CD4-positive, alpha-beta T cell treated with Interleukin-10 for 1 hour (primary cell): ENCODE measurements at places on chromosomes 12 and 14.

- DNase-seq: no peak
Measured at GRCh38 chr14:76995279-76996035, 33.1 kb downstream of the IRF2BPL start.

GRCh38 chr12:3560295-3560620, 69.3 kb downstream of the PRMT8 start:
- DNase-seq: no peak

- DNase-seq: no peak
Measured at GRCh38 chr12:75820071-75820470, 211.5 kb downstream of the PHLDA1 start.

GRCh38 chr12:11150832-11151231, 16.4 kb upstream of the TAS2R30 start:
- no peak for DNase-seq

DNA sequence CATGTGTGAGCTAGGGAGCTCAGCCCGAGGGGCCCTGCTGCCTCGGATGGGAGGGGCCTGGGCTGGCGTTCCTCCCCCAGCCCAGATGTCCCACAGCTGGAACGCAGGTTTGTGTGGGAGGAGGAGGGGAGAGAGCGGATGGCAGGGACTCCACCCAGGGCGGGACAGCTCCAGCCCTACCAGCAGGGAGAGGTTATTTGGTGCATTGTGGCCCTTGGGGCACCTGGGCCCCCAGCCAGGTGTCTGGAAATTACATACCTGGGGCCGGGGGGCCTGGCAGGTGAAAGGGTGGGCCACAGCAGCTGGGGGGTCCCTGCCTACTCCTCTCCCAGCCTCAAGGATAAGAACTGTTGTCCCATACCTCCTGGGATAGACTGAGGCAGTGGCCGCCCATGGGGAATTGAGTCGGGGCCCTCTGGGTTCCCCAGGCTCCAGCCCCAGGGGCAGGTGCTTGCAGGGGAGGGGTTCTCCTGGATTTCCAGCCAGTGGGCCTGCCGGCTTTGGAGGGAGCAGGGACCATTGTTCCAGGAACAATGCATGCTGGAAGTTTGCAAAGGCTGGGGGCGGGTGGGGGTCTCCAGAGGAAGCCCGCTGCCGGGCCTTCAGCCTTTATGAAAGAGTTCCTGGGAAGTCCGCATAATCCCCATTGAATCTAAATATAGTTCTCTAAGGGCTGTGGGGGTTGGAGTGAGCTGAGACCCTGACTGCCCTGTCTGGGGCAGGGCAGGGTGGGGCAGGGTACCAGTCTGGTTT, 1.2 kb downstream of the KIF26A start:
- no peak for DNase-seq

- DNase-seq: no peak
Measured at GRCh38 chr12:22287101-22287500, 47.4 kb downstream of the ST8SIA1 start.

GRCh38 chr12:51011955-51012354, 14.2 kb downstream of the SLC11A2 start:
- DNase-seq: no peak

DNA sequence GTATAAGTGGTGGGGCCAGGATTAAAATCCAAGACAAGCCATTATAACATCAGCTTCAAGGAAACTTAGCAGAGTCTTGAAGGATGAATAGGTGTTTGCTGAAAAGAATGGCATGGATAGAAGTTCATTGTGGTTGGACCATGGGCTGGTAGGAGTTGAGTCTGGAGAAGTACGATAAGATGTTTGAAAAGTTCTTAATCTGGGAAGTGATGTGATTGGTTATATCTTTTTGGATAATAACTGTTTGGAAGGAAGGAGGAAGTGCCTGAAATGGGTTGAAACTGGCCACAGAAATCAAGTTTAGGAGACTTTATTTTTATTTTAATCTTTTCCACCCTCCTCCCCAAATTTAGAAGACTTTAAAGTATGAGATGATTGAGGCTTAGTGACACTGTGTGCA, 4.9 kb downstream of the DENR start:
- no peak for DNase-seq

GRCh38 chr12:88381466-88381865, 198.8 kb downstream of the KITLG start:
- no peak for DNase-seq

DNA sequence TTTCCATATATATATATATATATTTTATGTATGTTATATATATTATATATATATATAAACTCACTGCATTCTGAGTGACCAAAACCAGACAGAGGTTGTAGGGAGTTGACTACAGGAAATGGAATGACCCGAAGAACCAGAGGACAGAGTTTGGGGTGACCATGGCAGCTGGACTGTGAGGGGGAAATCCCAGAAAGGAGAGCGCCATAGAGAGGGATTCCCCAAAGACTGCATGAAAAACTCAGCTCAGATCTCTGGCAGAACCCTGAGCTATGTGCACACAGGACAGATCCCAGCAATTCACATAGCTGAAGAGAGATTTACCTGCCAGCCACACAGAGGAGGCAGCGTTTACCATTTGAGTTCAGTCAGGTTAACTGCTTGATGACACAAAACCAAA, 19.7 kb upstream of the INF2 start:
- DNase-seq: no peak

DNA sequence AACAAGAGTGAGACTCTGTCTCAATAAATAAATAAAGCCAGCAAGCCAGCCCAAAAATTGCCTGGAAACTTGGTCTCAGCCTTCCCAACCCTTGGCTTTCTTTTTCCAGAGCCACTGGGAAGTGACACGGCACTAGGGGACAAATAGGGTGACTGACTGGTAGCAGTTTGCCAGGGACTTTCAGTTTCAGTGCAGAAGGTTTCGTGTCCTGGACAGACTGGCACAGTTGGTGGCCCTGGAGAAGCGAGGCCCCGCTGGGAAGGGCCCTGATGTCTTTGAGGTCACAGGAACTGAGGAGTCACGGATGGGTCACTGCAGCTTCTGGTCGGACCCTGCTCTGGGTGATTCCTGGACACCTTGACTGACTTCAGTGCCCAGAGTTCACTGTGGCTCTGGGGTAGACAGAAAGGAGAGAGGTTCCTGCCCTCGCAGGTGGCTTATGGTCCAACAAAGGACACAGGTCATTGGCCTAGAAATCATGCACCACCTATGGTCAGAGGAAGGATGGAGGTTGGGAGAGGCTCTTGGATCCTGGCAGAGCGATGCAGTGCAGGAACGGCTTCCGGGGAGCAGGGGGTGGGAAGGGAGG, 2.7 kb downstream of the LRRC43 start:
- no peak for DNase-seq

GRCh38 chr12:123077298-123078119, 73.4 kb downstream of the PITPNM2 start:
- DNase-seq: no peak

DNA sequence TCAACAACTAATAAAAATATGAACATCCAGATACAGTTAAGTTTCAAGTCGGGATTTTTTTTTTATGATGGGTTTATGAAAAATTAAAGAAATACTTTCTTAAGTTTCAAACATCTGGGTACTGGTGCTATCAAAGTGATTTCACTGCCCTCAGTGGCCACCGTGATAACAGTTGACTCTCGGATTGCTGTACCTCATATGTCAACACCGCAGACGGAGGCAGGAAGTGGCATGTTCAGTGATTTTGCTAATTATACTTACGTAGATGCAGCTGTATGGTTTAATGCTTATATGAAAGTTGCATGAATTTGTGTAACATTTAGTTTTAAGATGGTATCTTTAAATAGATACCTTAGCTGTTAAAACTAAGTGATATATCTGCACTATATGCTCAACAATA, 20.8 kb upstream of the FBLN5 start:
- peak; percentile 48 for DNase-seq

- DNase-seq: no peak
Measured at GRCh38 chr14:82224610-82225009, 691.0 kb upstream of the SEL1L start.

GRCh38 chr12:30457621-30458289, 237.9 kb downstream of the IPO8 start:
- DNase-seq: no peak

DNA sequence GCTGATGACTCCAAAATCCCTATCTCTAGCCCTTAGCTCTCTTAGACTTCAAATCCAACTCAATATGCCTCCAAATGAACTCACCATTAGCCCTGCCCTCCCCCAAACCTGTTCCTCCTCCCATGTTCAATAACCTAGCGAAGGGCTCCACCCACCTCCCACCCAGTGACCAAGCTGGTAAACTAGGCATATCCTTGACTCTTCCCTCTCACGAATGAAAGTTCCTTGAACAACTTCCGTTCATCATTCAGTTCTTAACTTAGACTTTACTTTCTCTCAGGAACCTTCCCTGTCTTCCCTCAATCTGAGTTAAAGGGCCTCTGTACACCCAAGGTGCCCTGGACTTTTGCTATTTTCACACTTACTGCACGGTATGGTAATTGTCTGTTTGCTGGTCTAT, 1.9 kb upstream of the KLHDC1 start:
- no peak for DNase-seq
